Left lung (tissue), 14 donors: ENCODE measurements at places on chromosomes 6 and 20. TPM values are rescaled to one million over a fixed set of nuclear protein-coding genes. Genes with fewer than 3 reads are reported as not detected.

The DLK2 gene
- 1.0 TPM for total RNA-seq

The ZC2HC1B gene
- not detected for total RNA-seq

The GJA10 gene
- not detected for total RNA-seq

The SNAP25 gene
- total RNA-seq: 3.7 TPM

The SMIM26 gene
- total RNA-seq: 46.8 TPM

The LY86 gene
- 10.9 TPM for total RNA-seq

The UNC93A gene
- not detected for total RNA-seq

The SCP2D1 gene
- total RNA-seq: not detected

The KHDC1L gene
- total RNA-seq: not detected

The CST7 gene
- 28.0 TPM for total RNA-seq

The DEFB132 gene
- not detected for total RNA-seq

The FANCE gene
- total RNA-seq: 5.4 TPM

The SLC25A27 gene
- 8.1 TPM for total RNA-seq

The BPI gene
- 0.35 TPM for total RNA-seq

The CST5 gene
- total RNA-seq: 3.3 TPM

The PLA2G7 gene
- 32.1 TPM for total RNA-seq

The TRMT11 gene
- 17.2 TPM for total RNA-seq

The CST2 gene
- total RNA-seq: 0.39 TPM

The ADGRF5 gene
- 357 TPM for total RNA-seq

The SPO11 gene
- total RNA-seq: not detected

The CALHM4 gene
- total RNA-seq: not detected

The DDX43 gene
- total RNA-seq: 1.5 TPM

The RIMS1 gene
- 2.0 TPM for total RNA-seq

The TNFRSF6B gene
- 3.6 TPM for total RNA-seq

The MDN1 gene
- 24.6 TPM for total RNA-seq

The PRL gene
- not detected for total RNA-seq

The B3GALT4 gene
- 12.7 TPM for total RNA-seq

The EYA4 gene
- 1.0 TPM for total RNA-seq

The BTNL2 gene
- not detected for total RNA-seq

The MTFR2 gene
- total RNA-seq: 2.0 TPM

The DUSP15 gene
- 1.1 TPM for total RNA-seq

The ENPP3 gene
- total RNA-seq: 0.50 TPM

The MYT1 gene
- not detected for total RNA-seq

The LY6G5B gene
- 6.9 TPM for total RNA-seq
